Brain (organoid and tissue), 16 donors: ENCODE measurements at places on chromosomes 1 and 21.

DNA sequence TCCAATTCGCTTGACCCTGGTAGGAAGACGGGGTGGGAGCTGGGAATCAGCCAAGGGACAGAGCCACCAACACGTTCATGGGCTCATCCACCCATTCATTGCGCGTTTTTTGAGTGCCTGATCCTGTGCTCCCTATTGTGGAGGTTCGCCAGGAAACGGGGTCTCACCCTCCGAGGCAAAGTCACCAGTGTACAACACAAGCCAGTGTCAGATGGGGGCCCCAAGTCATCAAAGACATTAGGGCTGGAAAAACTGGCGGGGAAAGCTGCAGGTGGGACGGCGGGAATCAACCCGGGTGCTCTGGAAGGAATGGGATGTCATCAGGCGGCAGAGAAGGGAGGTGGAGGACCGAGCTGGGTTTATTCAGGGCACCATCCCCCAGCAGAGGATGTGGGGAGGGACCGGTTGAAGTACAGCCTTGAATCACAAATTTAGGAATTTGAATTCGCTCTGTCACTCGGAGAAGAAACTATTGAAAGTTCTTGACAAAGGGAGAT is 667 bp upstream of the NID1 start:
- DNase-seq: no peak

DNA sequence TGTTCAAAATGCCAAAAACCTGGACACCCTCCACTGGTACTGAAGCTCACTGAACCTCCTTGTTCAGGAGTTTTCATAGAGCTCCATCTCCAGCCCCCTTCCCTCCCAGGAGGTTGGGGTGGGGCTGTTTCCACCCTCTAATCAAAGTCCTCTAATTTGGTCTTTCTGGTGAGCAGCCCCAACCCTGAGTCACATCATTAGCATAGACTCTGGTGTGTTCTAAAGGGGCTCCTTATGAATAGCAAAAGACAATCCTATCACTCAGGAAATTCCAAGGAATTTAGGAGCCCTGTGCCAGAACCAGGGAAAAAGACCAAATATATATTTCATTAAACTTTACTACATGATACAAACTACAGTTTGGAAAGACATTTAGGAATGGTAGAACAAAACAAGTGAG is 13.2 kb upstream of the UBE4B start:
- no peak for DNase-seq

GRCh38 chr1:225944951-225945350 is 3.9 kb upstream of the LEFTY2 start:
- no peak for DNase-seq

DNA sequence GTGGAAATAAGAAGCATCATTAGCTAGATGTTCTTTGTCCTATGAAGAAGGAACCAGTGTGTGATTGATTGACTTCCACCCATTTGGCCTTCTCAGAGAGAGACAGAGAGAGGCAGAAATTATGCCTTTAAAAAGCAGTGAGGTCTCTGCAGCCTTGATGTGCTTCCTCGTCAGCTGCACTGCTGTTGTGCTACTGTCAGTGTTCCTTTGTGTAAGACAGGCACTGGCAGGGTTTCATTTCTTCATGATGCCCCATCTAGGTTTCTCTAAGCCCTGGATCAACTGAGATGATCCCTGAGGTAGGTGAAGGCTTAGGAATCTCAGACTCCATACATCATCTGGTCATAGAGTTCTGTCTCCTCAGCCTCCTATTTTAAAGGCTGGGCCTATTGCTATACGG is 34.9 kb downstream of the GPR3 start:
- no peak for DNase-seq

DNA sequence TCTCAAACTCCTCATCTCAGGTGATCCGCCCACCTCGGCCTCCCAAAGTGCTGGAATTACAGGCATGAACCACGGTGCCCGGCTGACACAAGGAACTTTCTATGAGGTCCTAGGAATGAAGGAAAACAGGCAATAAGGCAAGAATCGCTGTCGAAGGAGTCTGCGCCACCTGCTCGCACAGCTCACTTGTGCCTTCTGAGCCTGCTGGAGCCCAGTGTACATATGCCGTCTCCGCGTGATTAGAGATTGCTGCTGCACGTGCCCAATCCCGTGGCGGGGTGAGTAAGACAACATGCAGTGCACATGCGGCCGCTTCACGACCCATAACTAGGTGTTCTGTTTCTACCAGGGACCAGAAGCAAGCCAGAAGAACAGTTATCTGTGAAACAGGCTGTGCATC is 24.3 kb downstream of the H3-3A start:
- no peak for DNase-seq

DNA sequence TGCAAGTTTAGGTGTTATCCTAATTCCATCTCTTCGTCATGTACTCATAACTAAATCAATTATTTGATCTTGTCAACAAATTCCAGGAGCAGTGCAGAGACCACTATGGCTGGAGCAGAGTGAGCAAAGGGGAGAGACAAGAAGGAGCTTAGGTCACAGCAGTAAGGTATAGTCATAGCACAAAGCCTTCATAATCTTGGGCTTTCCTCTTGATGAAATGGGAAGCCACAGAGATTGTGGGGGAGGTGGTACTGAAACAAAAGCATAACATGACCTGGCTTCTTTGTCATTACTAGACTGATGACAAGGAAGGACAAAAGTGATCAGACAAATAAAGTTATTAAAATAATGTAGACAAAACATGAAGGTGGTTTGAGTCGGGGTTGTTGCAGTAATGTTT is 60.1 kb upstream of the PTGS2 start:
- DNase-seq: no peak

DNA sequence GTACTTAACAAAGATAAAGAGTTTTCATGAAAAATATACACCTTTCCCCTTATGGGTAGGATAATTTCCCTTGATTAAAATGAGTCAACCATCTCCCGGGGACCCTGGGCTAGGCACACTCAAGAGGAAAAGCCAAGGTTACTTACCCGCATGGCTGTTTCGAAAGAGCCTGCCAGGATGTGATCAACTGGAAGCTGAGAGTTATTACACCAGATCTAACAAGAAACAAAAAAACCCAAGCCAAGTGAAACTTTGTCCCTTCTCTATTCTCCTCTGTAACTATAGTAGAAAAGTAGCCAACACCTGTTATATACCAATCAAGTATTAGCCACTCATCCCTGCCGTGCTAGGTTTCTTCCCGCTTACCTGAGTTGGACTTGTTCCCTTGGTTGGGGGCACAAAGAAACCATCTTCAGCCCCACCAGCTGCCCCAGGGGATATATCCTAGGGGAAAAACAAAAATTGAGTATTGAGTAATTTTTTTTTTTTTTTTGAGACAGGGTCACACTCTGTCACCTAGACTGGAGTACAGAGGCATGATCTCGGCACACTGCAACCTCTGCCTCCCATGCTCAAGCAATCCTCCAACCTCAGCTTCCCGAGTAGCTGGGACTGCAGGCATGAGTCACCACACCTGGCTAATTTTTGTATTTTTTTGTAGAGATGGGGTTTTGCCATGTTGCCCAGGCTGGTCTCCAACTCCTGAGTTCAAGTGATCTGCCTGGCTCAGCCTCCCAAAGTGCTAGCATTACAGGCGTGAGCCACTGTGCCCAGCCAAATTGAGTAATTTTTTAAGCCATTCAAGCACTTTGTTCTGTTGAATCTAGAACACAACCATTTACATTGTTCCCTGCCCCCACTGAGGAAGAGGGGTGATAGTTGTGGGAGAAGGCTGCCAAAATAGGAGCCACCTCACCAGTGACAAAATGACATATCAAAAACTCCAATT is 8.4 kb upstream of the PEX19 start:
- DNase-seq: no peak

DNA sequence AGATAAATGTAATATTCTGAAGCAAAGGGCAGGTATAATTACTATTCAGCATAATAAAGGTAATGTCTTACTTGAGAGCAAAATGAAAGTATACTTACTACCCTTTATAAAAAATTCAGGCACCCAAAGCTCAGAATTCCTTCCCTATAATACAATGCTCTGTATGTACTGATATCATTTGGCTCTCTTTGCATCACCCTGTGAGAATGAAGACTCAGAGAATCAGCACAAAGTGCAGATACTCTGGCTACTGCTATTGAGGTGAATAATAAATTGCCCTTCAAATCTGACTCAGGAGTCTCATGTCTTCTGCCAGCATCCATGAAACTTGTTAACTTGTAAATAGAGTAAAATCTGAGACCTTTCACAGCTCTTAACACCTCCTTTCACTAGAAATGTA is 108.5 kb upstream of the KCTD3 start:
- DNase-seq: no peak

DNA sequence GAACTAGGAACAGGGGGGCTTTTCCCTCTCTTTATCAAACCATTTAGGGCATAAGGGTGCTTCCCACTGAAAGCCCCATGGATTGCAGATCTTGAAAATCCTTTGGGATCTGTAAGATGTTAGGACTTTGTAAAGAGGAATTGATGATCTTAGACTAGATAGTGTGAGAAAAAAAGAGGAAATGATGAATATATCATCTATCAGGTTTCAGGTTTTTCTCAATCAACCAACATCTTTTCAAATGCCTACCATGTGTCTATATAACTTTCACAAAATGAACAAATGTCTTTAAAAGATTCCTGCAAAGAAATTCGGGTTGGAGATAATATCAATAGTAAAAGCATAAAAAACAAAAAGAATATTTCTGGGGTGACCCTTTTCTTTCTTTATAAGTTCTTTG is 50.1 kb downstream of the KCNC4 start:
- no peak for DNase-seq

GRCh38 chr1:209883341-209883971 is 54.6 kb upstream of the SYT14 start:
- peak; percentile 74 for DNase-seq

DNA sequence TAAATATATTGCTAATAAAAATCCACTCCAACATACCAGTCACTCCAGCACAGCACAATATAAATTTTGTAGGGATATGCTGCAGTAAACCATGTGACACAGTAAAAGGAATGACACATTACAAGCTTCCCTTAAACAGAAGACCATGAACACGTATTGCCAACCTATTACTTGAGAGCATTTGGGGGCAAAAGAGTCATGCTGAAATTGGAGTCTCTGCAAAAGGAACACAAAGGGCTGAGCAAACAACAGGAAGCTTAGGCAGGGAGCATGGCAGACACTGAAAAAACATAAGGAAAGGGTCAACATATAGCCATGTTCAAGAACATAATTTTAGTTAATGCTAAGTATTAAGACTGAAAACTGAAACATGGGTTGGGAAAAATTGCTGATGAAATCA is 214.5 kb downstream of the SMYD3 start:
- no peak for DNase-seq

DNA sequence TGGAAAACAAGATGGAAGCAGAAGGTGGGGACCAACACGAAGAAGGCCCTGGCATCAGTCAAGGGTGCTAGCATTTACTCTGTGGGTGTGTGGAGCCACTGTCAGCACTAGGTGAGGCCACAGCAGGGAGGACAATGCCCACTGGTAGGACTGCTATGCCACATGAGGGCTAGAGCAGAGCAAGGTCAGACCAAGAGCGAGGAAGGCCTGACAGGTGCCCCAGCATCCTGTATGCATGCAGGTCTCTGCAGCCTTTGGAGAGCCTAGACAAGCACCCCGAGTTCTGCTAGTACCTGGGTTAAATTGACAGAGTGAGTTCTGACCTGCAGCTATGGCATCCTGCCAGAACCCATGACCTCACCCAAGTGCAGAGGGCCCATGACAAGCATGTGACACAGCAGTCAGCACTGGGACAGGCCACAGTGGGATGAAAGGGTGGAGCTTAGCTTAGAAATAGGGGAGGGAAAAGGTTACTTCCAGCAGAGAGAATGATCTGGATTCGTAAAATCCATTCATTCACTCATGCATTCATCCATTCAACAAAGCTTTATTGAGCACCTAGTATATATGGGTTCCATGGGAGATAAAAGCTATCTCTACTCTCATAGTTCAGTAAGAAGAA is 9.0 kb upstream of the CSF1 start:
- DNase-seq: no peak

DNA sequence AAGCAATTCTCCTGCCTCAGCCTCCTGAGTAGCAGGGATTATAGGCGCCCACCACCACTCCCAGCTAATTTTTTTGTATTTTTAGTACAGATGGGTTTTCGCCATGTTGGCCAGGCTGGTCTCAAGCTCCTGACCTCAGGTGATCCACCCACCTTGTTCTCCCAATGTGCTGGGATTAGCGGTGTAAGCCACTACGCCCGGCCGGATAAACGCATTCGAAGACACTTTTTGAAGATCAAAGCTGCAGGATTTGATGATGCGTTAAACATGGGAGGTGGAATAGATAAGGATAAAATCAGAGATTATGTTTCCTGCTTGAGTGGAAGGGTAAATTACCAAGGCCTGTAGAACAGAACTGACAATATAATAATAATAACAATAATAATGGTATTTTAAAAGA is 389.4 kb upstream of the POU3F1 start:
- DNase-seq: no peak

DNA sequence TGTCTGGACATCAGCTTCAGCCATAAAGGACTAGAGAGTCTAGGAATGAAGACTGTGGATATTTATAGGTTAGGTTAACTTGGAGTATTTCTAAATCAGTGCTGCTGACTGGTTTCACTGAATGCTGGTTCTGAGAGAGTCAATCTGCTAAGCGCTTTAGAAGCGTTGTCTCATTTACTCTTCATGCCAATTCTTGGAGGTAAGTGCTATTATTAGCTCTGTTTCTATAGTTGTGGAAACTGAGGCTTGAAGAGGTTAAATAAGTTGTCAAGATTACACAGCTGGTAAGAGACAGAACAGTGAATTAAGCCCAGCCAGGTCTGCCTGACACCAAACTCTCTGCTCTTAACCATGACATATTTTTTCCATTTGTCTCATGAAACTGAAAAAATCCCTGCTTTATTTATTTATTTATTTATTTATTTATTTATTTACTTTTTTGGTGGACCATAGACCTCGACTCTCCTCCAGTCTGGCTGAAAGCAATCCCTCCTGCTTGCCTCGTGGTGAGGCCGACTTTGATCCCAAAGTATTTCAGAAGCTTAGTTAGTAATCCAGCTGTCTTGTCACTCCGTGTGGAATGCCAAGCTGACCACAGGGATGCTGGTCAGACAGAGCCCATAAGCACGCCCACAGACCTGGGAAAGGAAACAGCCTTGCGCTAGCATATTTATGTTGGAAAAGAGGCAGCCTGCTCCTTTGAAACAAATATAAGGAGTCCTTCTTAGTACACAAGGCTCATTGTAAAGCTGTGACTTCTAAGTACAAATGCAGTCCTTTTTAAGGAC is 16.9 kb downstream of the NTMT2 start:
- peak; percentile 13 for DNase-seq

GRCh38 chr1:241677201-241677600 is 25.1 kb downstream of the WDR64 start:
- no peak for DNase-seq

GRCh38 chr1:218665221-218665620 is 320.1 kb downstream of the TGFB2 start:
- peak; percentile 22 for DNase-seq
